ENCODE measurements at places on chromosomes 2 and 18.

DNA sequence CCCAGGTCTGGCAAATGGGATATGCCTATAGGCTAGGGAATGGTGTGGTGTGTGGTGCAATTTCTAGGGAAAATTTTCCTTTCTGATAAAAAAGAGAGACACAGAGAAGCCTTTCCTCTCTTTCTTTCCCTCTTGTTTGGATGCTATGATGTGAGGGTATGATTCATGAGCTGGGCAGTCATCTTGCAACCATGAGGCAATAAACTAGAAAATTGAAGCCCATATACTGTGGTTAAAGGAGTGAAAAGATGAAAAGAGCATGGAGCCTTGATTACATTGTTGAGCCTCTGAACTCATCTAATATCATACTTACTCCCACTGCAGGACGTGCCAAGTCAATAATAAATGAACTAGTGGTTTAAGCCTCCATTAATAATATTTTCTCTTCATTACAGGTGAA, 215.6 kb downstream of the HAUS1 start:
- H3K27ac ChIP-seq = no peak overlapping the region
- H3K4me1 ChIP-seq = no peaks in the 10 kb centered on the region
- no peaks in the 10 kb centered on the region for H3K27me3 ChIP-seq
- DNase-seq = no peak
- no peak overlapping the region for H3K4me3 ChIP-seq

GRCh38 chr2:240786871-240787311, 33.1 kb downstream of the KIF1A start:
- H3K4me1 ChIP-seq = no peaks in the 10 kb centered on the region
- no peak overlapping the region for H3K27ac ChIP-seq
- H3K27me3 ChIP-seq = no peaks in the 10 kb centered on the region
- no peak overlapping the region for H3K4me3 ChIP-seq
- DNase-seq = no peak

- no peak overlapping the region for H3K4me3 ChIP-seq
- DNase-seq = no peak
- H3K36me3 ChIP-seq = no peaks in the 10 kb centered on the region
- no peak overlapping the region for H3K27ac ChIP-seq
- H3K27me3 ChIP-seq = no peaks in the 10 kb centered on the region
Observed at GRCh38 chr2:23260621-23261020, 124.4 kb upstream of the KLHL29 start.

GRCh38 chr2:30259827-30260679, 28.7 kb downstream of the LBH start:
- no peak overlapping the region for H3K27ac ChIP-seq
- H3K4me1 ChIP-seq = peaks cover 20% of the 10 kb centered on the region
- no peaks in the 10 kb centered on the region for H3K27me3 ChIP-seq
- no peaks in the 10 kb centered on the region for H3K36me3 ChIP-seq
- no peak for DNase-seq

DNA sequence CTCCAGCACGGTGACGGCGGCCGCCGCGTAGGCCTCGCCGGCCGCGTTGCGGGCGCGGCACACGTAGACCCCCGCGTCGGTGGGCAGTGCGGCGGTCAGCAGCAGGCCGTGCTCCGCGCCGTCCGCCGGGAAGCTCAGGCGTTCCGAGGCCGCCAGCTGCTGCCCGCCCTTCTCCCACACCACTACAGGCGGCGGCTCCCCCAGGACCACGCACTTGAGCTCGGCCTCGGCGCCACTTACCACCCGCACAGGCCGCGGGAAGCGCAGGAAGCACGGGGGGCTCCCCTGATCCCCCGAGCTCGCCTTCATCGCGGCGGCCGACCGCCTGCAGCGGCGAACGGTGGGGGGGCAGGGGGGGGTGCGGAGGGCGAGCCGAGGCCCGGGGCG, 422 bp downstream of the OBSL1 start:
- H3K27ac ChIP-seq = peak overlapping the region; percentile 83
- H3K4me1 ChIP-seq = peaks cover 8% of the 10 kb centered on the region
- DNase-seq = no peak
- no peaks in the 10 kb centered on the region for H3K27me3 ChIP-seq
- peak overlapping the region; percentile 96 for H3K4me3 ChIP-seq

DNA sequence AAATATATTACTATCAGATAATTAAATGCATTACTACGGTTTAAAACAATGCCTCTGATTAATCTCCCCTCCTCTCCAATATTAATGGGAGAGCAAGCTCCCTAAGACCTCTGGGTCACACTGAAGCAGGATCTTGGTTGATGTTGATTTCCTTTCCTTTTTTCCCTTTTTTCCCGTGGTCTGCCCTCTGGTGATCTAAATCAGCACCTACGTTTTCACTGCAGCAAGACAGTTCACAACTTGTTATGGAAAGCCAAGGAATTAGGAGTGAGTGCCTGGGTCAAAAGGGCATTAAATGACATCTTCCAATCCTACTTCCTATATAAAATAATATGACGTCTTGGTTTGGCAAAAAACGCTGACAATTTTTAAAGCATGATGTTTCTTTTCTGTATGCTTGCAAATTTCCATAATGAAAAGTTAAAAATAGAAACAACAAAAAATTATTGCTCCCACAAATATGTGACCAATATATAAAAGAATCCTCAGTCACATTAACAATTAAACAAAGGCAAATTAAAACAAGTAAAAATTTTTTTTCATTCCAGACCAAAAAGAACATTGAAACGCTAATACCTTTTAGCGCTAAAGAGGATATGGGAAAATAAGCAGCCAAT, 7.9 kb upstream of the CFAP36 start:
- no peak overlapping the region for H3K27ac ChIP-seq
- H3K4me3 ChIP-seq = no peak overlapping the region
- no peak for DNase-seq
- no peaks in the 10 kb centered on the region for H3K27me3 ChIP-seq

DNA sequence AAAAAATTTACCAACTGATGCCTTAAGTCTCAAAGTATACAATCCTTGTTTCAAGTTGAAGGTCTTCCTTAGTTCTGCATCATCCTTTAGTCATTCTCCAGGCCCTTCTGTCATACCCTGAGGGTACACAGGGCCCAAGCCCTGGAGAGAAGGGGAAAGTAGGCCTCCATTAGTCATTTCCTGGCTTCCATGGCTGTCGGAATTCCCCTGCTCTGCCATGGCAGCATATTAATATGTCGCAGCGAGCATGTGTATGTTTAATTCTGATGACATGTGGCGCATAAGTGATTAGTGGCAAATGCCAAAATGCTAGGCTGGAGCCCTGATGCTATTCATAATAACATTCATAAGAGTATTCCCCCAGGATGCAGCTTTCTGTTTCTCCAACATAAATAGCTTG, 22.1 kb downstream of the GPR39 start:
- DNase-seq = no peak
- H3K27ac ChIP-seq = no peak overlapping the region
- H3K36me3 ChIP-seq = no peaks in the 10 kb centered on the region
- no peaks in the 10 kb centered on the region for H3K4me1 ChIP-seq
- H3K4me3 ChIP-seq = no peak overlapping the region
- no peaks in the 10 kb centered on the region for H3K27me3 ChIP-seq

- no peaks in the 10 kb centered on the region for H3K36me3 ChIP-seq
- H3K4me1 ChIP-seq = no peaks in the 10 kb centered on the region
Observed at GRCh38 chr18:76410660-76411417, 84.2 kb downstream of the ZNF516 start.

GRCh38 chr18:49819823-49820671, 6.7 kb upstream of the ACAA2 start:
- no peak for DNase-seq
- H3K4me3 ChIP-seq = no peak overlapping the region
- no peaks in the 10 kb centered on the region for H3K4me1 ChIP-seq
- no peak overlapping the region for H3K27ac ChIP-seq
- H3K36me3 ChIP-seq = no peaks in the 10 kb centered on the region

GRCh38 chr2:205496772-205497171, 185.5 kb upstream of the NRP2 start:
- no peaks in the 10 kb centered on the region for H3K36me3 ChIP-seq
- no peak for DNase-seq
- H3K4me1 ChIP-seq = no peaks in the 10 kb centered on the region
- no peaks in the 10 kb centered on the region for H3K27me3 ChIP-seq
- no peak overlapping the region for H3K4me3 ChIP-seq

- no peaks in the 10 kb centered on the region for H3K27me3 ChIP-seq
- no peak overlapping the region for H3K4me3 ChIP-seq
- H3K4me1 ChIP-seq = no peaks in the 10 kb centered on the region
- no peak for DNase-seq
Observed at GRCh38 chr18:68267583-68267982, 447.3 kb downstream of the TMX3 start.

- no peaks in the 10 kb centered on the region for H3K4me1 ChIP-seq
- H3K27me3 ChIP-seq = no peaks in the 10 kb centered on the region
- no peak overlapping the region for H3K27ac ChIP-seq
- no peak overlapping the region for H3K4me3 ChIP-seq
- no peaks in the 10 kb centered on the region for H3K36me3 ChIP-seq
Observed at GRCh38 chr2:107137706-107138105, 251.7 kb upstream of the ST6GAL2 start.

- H3K27ac ChIP-seq = no peak overlapping the region
- H3K4me1 ChIP-seq = no peaks in the 10 kb centered on the region
- no peaks in the 10 kb centered on the region for H3K36me3 ChIP-seq
- H3K27me3 ChIP-seq = no peaks in the 10 kb centered on the region
- no peak overlapping the region for H3K4me3 ChIP-seq
- peak; percentile 39 for DNase-seq
Observed at GRCh38 chr2:73103018-73103542, 9.7 kb downstream of the RAB11FIP5 start.

GRCh38 chr2:98746426-98746825, 15.5 kb upstream of the MGAT4A start:
- DNase-seq = no peak
- H3K4me1 ChIP-seq = no peaks in the 10 kb centered on the region
- no peak overlapping the region for H3K4me3 ChIP-seq
- H3K27me3 ChIP-seq = no peaks in the 10 kb centered on the region

- no peaks in the 10 kb centered on the region for H3K36me3 ChIP-seq
- DNase-seq = no peak
- no peak overlapping the region for H3K27ac ChIP-seq
- H3K27me3 ChIP-seq = no peaks in the 10 kb centered on the region
- H3K4me1 ChIP-seq = no peaks in the 10 kb centered on the region
Observed at GRCh38 chr2:201854841-201855240, 48.5 kb downstream of the CDK15 start.

DNA sequence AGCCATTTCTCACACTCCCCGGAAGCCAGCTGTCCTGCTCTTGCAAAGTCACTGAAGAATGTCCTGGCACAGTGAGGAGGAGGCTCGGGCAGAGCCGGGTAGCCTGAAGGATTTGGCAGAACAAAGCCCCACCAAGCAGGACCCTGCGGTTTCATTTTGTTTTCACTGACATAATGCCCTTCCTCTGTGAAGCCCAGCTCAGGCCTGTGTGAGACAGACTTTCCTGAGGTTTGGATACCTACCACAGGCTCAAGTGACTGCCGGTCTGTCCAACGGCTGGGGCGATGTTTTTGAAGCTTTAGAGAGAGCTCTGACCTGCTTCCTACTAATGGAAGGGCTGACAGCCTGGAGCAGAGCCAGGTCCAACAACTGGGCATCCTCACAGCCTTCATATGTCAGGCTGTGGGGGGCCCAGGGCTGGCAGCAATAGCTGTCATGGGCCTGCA, 99.8 kb upstream of the FZD7 start:
- no peaks in the 10 kb centered on the region for H3K36me3 ChIP-seq
- H3K4me3 ChIP-seq = no peak overlapping the region
- no peaks in the 10 kb centered on the region for H3K27me3 ChIP-seq
- no peak overlapping the region for H3K27ac ChIP-seq

DNA sequence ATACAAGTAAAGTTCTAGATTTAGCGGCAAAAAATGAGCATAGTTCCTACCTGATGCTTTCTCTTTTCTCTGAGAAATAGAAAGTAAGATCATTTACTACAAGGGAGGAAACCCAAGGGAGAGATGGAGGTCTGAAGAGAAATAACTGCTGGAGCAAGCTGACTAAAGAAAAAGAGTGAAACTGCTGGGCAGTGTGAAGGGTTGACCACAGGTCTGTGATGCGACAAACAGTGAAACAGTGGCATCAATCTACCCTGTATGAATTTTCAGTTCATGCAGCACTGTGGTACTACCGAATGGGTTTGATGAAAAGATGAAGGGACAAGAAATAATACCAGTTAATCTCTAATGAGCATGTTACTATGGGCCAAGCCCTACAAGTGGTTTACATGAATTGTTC, 52.2 kb downstream of the CUL3 start:
- no peaks in the 10 kb centered on the region for H3K36me3 ChIP-seq
- no peaks in the 10 kb centered on the region for H3K4me1 ChIP-seq
- H3K27me3 ChIP-seq = no peaks in the 10 kb centered on the region
- H3K27ac ChIP-seq = no peak overlapping the region

- no peak overlapping the region for H3K27ac ChIP-seq
- H3K27me3 ChIP-seq = no peaks in the 10 kb centered on the region
- no peaks in the 10 kb centered on the region for H3K4me1 ChIP-seq
- H3K36me3 ChIP-seq = no peaks in the 10 kb centered on the region
- no peak overlapping the region for H3K4me3 ChIP-seq
- DNase-seq = no peak
Observed at GRCh38 chr2:224436634-224437033, 34.7 kb upstream of the FAM124B start.

DNA sequence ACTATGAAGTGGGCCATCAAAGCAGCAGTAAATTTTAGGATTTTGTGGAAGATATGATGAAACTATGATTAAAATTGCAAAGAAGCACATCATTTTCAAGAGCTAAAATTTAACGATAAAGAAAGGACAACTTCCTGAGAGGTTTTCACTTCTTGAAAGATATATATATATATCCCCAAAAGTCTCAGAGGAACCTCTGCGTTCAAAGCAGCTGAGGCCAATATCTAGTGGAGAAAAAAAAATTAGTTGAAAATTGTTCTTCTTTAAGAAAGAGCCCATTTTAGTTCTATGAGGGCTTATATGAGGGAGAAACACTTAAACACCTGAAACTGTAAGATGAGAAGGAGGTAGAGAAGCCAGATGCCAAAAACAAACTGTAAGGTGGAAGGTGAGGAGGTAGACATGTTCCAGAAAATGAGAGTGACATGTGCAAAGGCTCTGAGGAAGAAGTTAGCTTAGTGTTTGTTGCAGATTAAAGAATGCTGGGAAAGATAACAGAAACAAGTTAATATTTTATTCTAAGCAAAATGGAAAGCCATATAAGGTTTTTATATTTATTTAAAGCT, 72.9 kb upstream of the VRK2 start:
- no peak for DNase-seq
- H3K4me1 ChIP-seq = no peaks in the 10 kb centered on the region
- no peaks in the 10 kb centered on the region for H3K36me3 ChIP-seq
- H3K4me3 ChIP-seq = no peak overlapping the region
- H3K27me3 ChIP-seq = no peaks in the 10 kb centered on the region

DNA sequence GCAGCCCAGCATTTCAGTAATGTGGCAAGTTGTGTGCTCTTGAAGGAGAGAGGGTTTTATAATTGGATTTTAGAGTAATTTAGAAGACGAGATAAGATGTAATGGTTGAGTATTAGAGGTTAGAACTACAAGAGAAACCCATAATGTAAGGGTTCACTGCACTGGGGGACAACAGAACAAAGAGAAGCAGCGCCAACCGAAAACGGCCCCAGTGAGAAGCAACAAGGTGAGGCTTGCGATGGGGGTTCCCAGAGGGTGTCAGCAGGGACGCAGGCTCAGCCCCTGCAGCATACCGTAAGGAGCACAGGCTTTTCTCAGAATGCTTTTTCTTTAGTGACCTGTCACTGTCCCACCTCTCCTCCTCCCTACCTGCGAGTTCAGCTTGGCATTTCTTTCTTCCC, 183.9 kb upstream of the ETAA1 start:
- peak overlapping the region; percentile 42 for H3K4me3 ChIP-seq
- peak overlapping the region; percentile 90 for H3K27ac ChIP-seq
- no peaks in the 10 kb centered on the region for H3K27me3 ChIP-seq
- peaks cover 46% of the 10 kb centered on the region for H3K4me1 ChIP-seq
- DNase-seq = peak; percentile 54

- H3K27ac ChIP-seq = no peak overlapping the region
- DNase-seq = no peak
- H3K36me3 ChIP-seq = no peaks in the 10 kb centered on the region
- no peak overlapping the region for H3K4me3 ChIP-seq
- H3K4me1 ChIP-seq = no peaks in the 10 kb centered on the region
Observed at GRCh38 chr2:111029181-111029927, 91.4 kb upstream of the BCL2L11 start.
